NCI-H774 (cell line): ENCODE measurements at places on chromosomes 2 and 18.
A peak's percentile ranks its signal among the peaks of the same experiment; 100 is the strongest.

DNA sequence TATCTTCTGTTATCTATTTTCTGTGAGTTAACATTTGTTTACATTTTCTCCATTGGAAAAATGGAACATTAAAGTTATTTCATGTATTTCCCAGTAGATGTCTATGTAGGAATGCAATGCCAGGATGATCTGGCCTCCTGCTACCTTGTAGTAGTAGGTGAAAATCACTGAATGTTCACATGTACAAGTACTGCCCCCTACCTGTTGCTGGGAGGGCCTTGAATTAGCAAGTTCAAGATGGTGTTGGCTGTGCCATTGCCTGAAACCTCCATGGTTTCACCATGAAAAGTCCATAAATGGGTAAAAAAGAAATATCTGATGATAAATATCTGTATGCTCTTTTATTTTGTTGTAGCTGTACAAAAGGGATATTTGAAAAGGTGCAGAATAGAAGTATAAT, 30.7 kb downstream of the XRCC5 start:
- DNase-seq, result no peak

- no peak for DNase-seq
Observed at GRCh38 chr2:216974321-216975302, 114.7 kb upstream of the TNP1 start.

DNA sequence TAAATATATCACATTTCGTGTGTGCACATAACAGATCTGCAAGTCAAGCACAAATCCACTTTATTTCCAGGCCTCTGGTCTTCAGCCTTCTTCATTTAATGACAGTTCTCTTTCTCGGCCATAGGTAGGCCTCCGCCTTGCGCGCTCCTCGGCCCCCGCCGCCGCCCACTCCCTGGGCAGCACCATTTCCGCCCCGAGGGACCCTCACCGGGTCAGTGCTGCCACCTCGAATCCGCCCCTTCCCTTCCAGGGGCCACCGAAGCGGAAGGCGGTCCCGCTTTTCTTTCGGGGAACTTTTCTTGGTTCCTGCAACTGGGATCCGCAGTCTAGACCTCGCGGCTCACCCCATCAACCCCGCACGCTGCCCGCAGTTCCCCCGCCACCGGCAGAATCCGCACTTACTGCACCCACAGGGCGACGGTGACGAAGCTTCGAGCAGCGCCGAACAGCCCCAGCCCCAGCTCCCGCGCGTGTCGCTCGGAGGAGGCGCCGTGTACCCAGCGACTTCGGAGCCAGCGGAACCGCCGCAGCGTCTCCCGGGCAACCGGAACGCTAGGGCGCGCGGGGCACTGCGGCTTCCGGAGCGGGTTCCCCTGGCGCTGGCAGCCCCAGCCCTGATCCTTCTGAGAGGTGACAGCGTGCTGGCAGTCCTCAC, at the start of gene CDKL4:
TSS of gene CDKL4 (minus strand) at position 502 of the 655 bp plus-strand sequence.
- DNase-seq, result no peak

- DNase-seq, result no peak
Observed at GRCh38 chr2:230986520-230987136, 9.3 kb upstream of the SPATA3 start.

- DNase-seq, result no peak
Observed at GRCh38 chr2:3678212-3678611, 20.2 kb downstream of the ALLC start.

DNA sequence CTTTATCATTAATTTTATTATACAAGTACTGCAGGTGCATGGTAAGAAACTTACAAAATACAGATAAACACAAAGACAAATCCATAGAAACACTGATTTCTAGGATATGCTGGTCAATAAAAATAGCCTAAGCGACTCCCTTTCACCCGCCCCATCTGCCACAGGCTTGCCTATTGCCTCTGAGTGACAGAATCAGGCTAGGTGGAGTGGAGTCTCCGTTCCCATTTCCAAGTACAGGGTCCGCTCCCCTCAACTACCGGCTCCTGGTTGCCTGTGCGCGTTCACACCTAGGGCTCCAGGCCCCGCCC, 201 bp upstream of the TRAPPC12 start:
- DNase-seq, result no peak

DNA sequence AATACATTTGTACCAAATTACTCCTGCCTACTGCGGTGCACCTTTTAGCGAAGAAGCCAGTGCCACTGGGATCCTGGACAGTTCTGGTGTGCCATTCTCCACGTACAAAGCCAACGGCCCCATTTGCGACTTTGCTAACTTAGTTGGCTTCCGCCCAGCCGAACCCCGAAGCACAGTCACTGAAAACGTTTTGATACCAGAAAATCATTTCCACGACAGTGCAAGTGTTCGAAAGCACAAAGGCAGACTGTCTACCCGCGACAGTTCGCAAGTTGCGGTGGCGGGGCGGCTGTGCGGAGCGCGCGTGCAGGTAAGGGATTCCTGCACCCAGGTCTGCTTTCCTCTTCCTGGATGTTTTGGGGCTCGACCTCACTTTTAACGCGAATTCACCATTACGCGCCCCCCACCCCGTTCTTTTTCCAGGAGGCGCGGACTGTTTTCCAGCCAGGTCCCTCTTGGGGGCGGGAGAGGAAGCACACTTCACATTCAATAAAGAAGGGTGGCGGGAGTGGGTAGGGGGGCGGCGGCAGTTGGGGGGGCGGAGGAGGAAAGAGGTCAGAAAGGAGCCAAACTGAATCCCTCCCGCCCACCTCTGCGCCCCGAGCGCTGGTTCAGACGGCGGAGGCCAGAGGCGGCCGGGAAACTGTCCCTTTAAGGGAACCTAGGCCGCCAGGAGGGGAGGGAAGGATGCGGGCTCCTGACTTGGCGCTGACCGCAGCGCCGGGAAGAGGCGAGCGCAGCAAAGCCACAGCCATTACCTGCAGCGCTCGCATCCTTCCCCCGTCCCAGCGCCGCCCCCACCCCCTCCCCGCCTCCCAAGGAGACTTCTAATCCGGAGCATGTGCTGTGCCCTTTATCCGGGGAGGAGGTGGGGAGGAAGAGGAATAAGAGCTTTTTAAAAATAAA, 107.4 kb upstream of the KCTD1 start:
- DNase-seq, result peak; percentile 36

DNA sequence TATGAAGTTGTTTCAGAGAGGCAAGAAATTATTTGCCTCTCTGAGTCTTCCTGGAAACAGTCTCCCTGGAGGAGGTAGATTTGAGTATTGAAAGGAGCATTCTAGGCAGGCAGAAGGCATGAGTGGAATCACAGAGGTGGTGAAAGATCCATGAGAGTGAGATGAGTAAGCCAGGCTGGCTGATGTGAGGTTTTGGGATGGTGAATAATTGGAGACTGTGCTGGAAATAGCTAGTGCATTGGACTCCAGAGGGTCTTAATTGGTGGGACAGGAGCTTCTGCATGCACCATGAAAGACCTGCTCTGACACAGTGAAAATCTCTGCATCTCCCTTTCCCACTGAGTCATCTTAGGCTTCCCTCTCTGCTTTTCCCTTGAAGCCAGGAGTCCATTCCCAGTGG, 46.3 kb downstream of the CDC42EP3 start:
- DNase-seq, result no peak

GRCh38 chr2:223113161-223113560, 61.2 kb downstream of the KCNE4 start:
- DNase-seq, result no peak

DNA sequence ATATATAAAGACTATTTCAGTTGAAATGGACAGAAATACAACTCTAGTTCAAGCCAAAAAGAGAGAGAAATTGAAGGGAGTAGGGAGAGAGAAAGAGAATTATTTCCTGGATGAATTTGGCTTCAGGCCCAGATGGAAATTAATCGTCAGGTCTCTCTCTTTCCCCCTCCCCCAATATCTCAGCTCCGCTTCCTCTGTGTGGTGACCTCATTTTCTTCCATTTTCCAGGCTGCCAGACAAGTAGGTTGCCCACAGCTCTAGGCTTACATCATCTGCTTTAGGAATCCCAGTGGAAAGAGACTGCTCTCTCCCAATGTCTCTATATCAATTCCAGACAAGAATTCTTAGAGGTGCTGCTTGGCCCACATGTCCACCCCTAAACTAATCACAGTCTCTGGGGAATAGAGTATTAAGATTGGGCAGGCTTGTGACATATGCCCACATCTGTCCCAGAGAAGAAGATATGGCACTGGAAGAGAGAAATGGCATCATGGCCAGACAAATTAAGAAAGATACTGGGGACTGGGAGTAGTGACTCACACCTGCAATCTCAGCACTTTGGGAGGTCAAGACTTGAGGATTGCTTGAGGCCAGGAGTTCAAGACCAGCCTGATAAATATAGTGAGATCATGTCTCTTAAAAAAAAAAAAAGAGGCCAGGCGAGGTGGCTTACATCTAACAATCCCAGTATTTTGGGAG, 37.2 kb upstream of the CFAP36 start:
- DNase-seq, result peak; percentile 24

DNA sequence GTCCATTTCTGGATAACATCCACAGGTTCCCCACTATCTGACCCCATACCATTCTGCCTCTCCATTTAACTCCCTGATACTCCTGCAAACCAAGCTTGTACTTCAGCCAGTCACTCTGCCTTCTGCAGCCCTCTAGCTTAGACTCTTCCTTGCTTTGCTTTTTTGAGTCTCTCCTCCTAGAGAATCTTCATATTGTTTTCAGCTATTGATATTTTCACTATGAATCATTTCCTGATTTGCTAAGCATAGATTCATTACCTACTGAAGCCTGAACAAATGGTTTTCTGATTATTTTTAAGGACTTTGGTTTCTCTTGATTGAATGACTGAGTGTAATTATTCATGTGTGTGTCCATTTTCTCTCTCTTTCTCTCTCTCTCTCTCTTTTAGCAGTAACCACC, 2102.3 kb upstream of the CELF4 start:
- no peak for DNase-seq

DNA sequence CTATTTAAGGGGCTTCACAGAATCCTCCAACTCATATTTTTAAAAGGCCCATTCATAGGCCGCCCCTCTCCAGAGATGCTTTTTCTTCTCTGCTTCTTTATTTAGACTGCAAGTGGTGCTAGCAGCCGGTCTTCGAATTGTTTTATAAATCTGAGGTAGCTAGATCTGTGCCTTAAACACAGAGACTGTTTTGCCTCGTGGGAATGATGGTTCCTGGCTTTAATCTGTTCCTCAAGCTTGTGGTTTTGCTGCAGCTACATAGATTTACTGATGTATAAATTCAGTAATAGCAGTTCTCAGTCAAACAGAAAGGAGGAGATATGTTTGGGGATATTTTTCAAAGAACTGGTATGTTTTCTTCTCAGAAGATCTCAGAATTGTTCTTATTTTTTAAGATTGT, 45.3 kb downstream of the TNFRSF11A start:
- DNase-seq, result no peak

DNA sequence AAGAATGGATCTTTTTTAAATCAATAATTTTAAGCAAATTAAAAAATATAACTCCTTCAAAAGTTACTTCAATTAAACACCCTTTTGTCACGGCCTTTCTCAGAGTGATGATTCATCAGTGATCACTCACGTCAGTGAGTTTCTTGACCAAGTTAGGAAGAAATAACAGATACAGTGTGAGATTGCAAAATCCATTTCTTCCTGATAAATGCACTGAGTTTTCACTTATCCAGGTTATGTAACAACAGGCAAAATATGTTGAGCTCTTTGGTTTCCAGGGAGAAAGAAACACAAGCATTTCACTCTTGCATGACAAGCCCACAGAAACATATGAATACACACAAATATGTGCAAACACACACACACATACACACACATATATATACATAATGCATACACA, 195.9 kb upstream of the CYRIA start:
- no peak for DNase-seq

DNA sequence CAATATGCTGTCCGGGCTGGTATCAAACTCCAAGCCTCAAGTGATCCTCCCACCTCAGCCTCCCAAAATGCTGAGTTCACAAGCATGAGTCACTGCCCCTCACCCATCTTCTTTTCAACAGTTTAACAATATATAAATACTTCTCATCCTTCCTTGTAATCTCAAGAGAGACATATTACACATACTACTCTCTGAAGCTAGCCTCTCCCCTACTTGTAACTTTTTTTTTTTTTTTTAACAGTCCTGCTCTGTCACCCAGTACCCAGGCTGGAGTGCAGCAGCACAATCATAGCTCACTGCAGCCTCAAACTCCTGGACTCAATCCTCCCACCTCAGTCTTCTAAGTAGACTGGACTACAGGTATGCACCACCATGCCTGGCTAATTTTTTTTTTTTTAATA, 5.7 kb downstream of the GFPT1 start:
- DNase-seq, result no peak

DNA sequence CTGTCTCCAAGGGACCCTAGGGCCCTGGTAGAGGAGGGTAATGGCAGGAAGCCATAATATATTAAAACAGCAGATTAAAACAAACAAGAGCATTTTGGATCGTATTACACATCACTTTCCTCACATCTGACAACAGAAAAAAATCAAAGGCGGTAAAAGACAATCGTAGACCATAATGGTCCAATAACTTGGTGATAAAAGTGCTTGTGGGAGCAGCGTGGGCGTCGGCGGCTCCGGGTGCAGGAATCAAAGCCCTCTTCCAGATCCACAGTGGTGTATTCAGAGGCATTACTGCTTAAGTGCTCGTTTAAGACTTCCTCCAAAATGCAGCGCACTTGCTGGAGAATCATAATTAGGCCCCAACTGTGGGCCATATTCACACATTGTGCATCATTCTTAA, 68.0 kb downstream of the FECH start:
- no peak for DNase-seq

GRCh38 chr2:71426721-71427120, 26.6 kb upstream of the DYSF start:
- DNase-seq, result no peak

DNA sequence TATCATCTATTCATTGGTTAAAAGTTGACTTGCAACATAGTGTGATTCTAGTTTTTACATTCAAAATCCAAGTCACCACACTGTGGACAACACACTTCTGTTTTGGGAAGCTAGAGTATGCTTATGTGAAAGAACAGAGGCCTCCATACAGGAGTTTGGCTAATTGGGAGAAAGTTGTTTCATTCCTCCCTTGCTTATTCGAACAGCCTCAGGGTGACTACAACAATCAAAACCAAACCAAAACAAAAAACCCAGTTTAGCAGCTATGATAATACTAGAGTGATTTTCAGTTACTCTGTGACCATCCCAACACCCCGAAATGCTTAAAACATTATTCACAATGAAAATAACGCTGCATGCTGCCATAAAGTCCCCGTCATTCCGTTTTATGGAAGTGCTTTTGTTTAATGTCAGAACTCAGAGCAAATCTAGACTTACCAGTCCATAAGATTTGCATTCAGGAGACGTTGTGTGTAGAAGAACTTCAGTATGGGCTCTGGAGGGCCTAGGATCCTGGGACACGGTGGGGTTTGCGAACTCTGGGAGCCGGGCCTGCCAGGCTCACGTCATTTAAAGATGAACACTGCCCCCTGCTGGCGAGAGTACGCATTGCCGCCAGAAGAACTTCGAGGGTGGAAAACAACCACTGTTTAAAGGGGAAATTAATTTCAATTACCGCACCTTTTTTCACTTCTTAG, 111.4 kb downstream of the FTCDNL1 start:
- peak; percentile 30 for DNase-seq

GRCh38 chr2:26352892-26353291, 6.3 kb upstream of the ADGRF3 start:
- no peak for DNase-seq
